Right cardiac atrium (tissue), 5 donors: ENCODE measurements at places on chromosomes 1 and 21. TPM values are rescaled to one million over a fixed set of nuclear protein-coding genes. Genes with fewer than 3 reads are reported as not detected.

DNA sequence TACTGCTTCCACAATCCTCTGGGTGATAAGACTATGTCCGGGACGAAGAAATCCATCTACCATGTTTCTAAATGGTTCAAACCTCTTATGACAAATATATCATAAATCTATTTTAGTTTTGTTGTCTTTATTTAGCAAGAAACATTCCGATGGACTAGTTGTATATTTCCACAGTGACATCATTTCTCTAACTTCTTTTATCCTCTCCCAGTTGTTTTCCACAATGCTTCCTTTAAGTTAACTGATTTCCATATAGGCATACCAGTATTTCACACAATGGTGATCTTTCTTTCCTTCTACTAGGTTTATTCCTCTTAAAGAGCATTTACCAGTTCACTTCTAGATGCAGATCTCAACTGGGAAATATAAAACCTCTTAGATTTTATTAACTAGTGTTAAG lies 44.8 kb downstream of the USP1 start:
- DNase-seq = no peak

DNA sequence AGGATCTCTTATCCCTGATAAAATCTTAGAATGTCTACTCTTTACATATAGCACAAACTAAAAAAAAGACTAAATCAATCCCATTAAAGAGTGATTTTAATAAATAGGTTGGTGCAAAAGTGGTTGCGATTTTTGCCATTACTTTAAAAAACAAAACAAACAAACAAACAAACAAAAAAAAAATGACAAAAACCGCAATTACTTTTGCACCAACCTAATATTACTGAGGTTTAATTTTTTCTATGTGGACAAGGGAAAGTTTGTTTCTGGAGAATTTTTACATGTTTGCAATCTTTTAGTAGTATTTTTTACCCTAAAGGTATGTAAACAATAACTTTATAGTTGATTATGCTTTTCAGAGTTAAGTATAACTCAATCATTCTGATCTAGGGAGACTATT lies 119.7 kb upstream of the ADAMTS5 start:
- no peak for DNase-seq

DNA sequence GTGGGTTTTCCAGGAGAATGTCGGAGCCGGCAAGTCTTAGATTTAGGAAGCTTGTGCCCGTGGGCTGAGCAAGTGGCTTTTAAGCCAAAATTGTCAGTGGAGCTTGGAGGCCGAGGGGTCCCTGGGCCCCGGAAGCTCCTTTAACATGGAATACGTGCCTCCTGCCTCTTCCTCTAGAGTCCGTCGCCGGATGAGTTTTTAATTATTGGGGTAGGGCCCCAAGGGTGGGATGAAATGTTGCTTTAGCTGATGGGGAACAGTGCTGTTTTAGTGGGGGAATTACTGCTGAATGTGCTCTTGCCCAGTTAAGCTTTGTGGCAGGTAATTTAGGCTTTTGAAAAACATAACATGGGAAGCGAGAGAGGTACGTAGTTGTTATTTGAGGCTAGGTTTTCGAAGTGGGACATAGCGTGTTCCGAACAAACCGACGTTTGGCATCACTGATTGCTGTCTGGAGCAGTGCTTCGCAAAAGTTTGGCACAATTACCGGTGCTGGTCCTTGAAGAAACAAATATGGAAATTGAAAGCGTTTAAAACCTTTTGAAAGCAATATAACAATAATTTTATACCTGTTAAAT lies 786 bp downstream of the RPL5 start:
- DNase-seq = no peak

DNA sequence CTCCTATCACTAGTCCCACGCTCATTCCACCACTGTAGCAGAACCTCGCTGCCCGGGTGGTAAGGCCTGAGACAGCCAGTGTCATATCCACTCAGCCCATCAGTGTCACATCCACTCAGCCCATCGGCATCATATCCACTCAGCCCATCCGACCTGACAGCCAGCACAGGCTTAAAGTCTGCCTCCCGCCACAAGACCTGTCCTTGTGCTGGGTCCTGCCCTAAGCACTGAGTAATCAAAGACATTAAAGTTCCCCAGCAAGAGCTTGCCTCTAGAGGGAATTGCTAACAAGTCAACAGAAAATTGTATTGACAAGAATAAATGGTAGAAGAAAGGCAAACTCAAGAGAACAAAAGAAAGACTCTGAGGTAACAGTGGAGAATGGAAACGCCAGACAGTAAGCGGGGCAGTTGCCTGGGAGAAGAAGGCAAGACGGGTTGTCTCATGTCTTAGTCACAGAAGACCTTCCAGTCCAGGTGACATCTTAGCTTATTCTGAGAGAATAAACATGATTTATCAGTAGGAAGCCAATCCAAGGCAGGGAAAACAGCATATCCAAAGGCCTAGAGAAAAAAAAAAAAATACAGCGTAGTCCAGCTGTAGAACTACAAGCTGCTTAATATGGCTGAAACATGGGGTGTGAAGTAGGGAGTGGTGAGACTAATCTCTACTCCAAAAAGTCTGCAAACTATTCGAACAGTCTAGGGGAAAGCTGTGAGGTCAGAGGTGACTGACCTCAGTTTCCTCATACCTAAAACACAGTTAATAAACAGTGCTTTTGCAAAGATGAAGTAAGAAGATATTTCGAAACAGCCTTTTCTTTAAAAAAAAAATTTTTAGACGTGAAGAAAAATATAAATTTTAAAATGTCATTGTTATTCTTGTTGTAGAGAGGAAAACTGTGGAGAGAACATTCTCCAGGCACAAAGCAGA lies 1.1 kb downstream of the ITLN1 start:
- no peak for DNase-seq

DNA sequence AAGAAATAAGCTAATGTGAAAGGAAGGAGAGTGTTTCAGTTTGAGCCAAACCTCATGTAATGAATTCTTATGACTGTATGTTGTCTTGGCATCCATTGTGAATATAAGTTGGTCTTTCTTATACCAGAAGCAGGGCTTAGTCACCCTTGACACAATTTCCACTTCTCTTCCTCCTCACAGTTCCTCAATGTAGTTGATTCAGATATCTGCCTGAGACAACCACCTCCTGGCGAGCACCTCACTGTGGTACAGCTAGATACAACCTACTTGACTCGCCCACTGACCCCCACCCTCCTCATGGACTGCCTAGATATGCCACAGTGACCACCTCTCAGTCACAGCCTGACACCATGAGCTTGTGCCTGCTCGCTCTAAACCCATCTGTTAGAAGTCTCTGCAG lies 45.6 kb downstream of the KYAT3 start:
- no peak for DNase-seq

DNA sequence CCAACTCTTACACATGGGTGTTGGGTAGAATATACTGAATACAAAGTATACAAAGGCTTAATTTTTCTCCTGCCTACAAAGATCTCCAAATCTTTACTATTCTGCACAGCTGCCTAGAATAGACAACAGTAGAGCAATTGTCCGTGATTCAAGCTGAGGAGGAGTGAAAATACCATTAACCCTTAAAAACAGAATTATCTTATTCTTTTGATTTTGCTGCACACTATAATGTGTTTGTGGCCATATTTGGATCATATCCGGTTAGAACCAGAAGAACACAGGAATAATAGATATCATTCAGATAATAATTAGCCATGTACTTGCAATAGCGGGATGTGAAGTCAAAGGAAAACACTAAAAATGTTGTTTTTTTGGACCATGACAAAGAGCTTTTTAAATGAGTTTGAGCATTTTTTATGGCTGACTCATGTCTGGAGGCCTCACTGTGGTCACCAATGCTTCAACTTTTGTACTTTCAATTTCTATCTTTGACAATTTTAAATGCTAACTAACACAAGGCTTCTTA lies 197.6 kb upstream of the FOXD3 start:
- no peak for DNase-seq

GRCh38 chr1:45543581-45544417 lies 6.8 kb upstream of the AKR1A1 start:
- DNase-seq = peak; percentile 78

- DNase-seq = no peak
These were observed 24.3 kb downstream of the UBE2Q1 start for GRCh38 chr1:154533952-154534844.

- no peak for DNase-seq
These were observed 31.9 kb upstream of the KCNA2 start for GRCh38 chr1:110638058-110638457.

- DNase-seq = no peak
These were observed 93.6 kb downstream of the DYRK1A start for GRCh38 chr21:37460196-37460595.

- DNase-seq = peak; percentile 87
These were observed 3.6 kb downstream of the SKI start for GRCh38 chr1:2231532-2232254.

Gene SPRR1A
- total RNA-seq = not detected

Gene CLCA1
- not detected for total RNA-seq

Gene EPS8L3
- not detected for total RNA-seq
